ENCODE measurements at places on chromosomes 12 and 14.

GRCh38 chr12:84813780-84814663 is 98.6 kb downstream of the SLC6A15 start:
- DNase-seq = no peak

DNA sequence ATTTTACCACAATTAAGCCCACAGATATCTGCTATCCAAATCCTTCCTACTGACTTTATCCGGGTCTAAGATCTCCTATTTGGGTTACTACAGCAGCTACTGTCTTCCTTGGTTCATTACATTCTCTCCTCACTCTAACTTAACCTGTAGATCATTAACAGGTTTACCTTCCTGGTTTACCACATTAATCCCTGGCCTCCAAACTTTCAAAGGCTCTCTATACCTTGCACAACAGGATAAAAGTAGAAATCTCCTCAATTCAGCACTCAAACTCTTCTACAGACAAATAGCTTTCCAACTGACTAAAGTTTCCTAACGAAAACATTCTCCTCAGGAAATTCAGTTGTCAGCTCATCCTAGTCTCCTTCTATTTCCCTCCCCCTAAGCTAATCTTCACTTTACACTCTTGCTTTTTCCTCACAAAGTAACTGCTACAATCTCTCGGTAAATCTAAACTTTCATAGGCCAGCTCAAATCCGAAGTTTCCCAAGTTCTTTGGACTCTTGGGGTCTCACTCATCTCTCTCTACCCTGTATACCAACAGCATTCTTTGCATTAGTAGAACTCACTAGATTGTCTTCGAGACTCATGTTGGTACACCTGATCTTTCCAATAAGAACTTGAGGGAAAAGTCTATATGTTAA is 2.7 kb downstream of the BTBD7 start:
- no peak for DNase-seq

DNA sequence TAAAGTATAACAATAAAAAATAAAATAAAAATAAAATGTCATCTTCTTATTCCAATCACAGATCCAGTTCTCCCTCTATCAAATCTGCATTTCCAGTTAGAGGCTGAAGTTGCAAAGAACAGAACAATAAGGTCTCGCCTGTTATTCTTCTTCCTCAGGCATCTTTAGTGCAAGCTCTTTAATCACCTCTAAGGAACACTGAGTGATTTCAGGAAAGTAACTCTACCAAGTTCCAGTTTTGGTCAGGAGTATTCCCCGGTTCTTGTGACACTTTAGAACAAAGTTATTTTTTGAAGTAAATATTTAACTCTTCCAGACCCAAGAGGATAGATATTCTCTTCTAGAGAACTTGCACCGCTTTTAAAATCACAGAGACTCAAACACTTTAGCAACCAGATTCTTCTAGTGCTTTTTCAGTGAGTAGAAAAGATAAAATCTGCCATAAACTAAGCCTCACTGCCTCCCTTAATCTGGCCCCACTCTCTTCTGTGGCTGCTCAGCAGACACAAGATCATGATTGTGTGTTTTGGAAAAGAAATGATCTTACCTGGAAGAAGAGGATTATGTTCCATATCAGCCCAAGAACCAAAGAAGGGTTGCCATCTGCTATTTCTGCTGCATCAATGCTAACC is 57.9 kb upstream of the DICER1 start:
- no peak for DNase-seq

DNA sequence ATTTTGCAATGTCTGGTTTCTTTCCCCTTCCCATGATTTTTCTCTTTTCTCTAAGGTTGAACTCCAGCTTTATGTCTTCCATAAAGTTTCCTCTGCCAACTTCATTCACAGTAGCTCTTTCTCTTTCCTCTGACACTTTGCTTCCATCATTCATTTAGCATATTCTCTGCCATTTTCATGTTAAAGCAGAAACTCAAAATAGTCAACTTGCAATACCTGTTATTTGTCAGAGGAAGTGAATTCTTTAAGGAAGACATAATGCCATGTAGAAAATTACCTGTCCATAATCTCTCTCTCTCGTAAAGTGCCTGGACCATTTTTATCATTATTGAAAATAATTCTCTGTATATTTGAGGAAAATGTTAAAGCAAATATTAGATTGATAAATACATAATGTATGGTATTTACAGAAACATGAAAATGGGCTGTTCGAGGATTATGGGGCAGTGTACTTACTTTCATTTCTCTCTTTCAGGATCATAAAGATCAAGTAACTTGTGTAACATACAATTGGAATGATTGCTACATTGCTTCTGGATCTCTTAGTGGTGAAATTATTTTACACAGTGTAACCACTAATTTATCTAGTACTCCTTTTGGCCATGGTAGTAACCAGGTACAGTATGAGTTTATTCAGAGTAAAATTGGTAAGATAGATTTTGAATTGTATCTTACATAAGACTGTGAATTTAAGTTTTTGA is 12.6 kb downstream of the NEDD1 start:
- DNase-seq = no peak

GRCh38 chr12:42144408-42145196 is at the start of gene GXYLT1:
Gene GXYLT1 (minus strand): TSS chr12:42144874. CDS start chr12:42144646, 228 bp downstream.
- peak; percentile 64 for DNase-seq

- DNase-seq = no peak
Observed at GRCh38 chr14:59904184-59904583, 15.8 kb upstream of the LRRC9 start.

- no peak for DNase-seq
Observed at GRCh38 chr12:110689281-110690126, 589 bp upstream of the HVCN1 start.

- no peak for DNase-seq
Observed at GRCh38 chr12:58443981-58444371, 476.3 kb downstream of the LRIG3 start.

GRCh38 chr12:77382096-77382742 is 316.9 kb upstream of the E2F7 start:
- DNase-seq = no peak

DNA sequence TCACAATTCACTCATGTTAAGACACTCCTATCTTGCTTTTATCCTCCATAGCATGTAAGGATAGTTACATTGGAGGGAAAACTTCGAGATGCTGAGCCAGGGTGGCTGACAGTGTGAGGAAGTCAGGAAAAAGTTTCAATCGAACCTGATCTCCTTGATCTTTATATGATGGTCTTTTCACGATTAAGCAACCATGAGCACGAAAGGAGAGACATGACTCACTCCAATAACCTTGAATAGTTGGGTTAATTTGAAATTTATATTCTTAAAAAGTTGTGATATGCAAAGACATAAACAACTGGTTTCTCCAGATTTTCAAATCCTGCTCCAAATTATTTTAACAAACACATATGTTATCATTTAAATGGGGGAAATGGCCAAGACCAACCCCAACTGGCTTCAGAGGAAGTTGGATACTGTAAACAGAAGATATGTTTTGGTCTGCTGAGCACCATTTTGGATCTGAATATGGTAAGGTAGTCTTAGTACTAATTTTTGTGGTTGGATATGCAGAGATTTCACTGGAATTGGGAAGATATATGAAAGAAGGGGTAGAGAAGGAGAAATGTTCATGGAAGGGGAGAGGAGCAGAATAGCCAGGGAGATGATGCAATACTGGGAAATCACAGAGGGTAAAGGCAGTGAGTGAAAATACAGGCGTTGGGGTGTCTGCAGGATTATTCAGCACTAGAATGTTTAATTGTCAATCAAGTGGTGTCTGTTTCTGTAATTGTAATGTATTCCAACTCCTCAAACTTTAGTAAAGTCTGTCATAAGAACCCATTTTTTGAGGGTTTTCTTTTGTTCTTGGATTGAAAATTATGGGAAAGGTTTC is 185.2 kb upstream of the SLC38A2 start:
- DNase-seq = no peak

DNA sequence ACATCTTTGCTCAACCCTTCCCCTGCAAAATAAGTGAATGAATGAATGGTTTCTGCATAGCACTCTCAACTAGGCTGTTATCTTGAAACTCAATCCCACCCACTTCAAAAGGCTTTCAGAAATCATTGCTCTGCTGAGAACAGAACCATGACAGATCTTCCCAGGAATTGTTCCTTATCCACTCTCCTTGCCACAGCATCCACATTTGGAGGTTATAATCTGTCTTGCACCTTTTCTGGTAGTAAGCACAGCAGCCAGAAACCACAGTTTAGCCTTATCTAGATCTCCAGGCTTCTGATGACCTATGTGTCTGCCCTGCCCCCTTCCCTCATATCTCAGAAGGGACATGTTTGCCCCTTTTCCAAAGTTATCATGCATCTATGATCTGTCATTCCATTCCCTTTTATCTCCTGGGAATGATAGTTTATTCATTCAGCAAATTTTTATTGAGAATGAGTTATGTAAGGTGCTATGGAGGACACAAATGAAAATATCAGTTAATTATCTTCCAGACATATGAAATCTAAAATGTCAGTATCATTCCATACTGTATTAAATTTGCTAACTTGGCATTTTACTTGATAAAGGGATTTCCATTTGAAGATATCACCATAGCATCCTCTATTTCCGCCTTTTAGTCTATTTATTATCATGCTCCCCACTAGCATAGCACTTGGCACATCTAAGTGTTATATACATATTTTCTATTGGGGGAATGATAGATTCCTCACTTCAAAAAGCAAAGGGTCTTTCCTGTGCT is 21.4 kb downstream of the LGR5 start:
- DNase-seq = no peak

GRCh38 chr14:100623961-100624360 is 36.7 kb upstream of the BEGAIN start:
- no peak for DNase-seq

DNA sequence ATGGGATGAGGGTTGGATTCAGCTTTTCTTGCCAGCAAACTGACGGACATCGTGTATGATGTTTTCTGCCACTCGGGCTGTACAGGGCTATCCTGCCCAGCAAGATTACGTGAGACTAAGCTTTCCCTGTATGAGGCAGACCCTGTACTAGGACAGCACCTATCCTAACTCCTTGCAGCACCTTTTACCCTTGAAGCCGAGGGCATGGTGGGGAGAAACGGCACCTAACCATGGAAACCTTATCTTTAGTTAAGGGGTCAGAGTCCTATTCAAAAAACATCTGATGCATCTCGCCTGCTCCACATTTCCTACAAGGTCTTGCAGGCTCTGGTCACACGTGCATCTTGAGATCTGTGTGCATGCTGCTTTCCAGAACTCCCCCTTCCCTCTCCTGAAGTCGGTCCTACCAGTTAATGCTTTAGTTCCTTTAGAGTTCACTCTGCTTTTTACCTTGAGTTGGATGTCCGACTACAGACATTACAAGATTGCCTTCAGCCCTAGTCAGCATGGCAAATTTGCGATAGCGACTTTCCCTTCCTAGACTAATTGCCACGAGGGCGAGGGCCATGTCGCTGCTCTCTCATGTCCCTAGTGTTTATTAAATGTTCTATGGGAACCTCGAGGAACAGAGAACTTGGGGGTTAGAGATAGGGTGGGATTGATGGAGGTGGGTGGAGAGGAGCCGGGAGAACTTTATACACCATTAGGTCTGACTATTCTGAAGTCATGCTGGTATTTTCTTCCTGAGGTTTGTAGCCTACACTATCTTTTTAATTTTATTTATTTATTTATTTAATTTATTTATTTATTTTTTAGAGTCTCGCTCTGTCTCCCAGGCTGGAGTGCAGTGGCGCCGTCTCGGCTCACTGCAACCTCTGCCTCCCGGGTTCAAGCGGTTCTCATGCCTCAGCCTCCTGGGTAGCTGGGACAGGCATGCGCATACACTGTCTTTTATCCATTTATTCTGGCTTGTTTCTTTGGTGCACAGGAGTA is 6.6 kb downstream of the RAN start:
- DNase-seq = no peak

DNA sequence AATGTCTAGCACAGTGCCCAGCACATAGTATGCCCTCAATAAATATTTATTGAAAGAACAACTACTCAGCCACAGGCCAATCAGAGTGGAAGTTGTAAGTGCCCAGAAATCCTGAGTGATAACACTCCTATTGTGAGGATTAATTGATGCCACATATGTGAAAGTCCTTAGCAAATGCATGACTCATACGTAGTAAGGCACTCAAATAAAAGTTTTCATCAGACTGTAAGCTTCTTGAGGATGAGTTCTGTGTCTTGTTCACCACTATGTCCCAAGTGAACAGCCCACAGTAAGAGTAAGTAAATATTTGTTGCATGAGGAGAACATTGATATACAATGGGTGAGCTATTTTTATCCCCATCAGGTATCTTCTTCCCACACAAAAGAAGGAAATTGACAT is 24.7 kb upstream of the ANO6 start:
- DNase-seq = no peak

DNA sequence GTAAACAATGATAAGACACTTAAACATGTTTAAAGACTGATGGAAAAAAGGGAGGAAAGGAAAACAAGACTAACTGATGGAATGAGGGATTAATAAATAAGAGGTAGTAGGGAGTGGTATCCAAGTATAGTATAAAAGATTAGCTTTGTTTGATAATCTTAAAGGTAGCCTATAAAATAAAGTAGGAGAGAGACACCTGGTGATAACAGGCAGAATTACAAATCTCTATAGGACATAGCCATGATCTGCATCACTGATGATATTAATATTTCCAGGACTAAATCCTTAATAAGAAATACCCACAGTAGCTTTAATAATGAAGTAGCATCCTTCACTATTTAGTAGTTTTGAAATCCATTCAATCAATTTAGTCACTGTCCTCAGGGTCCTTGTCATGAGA is 30.4 kb downstream of the DLGAP5 start:
- no peak for DNase-seq

DNA sequence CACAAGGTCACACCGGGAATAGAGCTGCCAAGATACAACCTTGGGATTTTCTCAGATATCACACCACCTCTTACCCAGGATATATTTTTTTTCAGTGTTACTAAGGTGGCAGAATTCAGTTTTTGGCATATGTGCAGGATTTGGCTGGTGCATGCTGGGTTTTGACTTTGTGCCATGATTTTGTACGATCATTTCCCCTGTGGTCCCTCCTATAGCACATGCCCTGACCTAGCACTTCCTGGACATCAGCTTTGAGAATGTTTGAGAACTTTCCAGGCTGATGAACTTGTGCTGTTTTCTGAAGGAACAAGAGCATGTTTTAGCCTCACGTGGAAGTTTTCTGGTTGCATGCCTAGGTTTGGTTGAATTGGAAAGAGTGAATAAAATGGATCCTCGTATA is 11.0 kb upstream of the TBPL2 start:
- no peak for DNase-seq

GRCh38 chr14:67426161-67426560 is 14.2 kb upstream of the PLEK2 start:
- DNase-seq = no peak

DNA sequence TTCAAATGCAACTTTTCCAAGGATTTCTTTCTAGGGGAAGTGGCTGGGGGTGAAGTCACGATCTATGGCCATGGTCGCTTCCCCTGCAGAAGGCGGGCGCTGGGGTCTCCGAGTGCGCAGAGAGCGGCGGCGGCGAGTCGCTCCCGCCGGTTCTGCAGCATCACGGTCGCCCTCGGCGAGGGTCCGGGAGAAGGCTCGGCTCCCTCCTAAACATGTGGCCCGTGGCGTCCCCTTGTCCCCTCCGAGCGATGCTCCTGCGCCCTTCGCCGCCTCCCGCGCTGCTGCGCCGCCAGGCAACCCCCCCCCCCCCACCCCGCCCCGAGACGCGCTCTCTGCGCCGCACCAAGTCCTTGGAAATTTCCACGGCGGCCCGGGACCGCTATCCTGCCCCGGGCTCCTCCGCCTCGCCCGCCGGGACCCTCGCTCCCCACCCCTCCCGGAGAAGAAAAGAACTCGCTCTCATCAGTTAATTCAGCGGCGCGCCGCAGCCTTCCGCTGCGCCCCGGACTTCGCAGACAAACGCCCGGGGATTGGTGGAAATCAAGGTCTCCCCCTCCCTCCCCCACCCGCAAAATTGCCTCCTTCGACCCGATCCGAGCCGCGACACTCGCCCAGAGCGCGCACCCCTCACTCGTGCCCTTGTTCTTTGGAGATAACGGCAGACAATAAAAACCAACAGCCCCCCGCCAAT is at the start of gene ST8SIA1:
ST8SIA1 (minus strand) TSS at position 298 of the 691 bp plus-strand sequence. CDS start 475 bp downstream, outside the sequence.
- no peak for DNase-seq

Measured in GM04503 (cell line).